ENCODE measurements at places on chromosomes 6 and 20.
A peak's percentile ranks its signal among the peaks of the same experiment; 100 is the strongest.

- DNase-seq = no peak
Measured at GRCh38 chr6:7727946-7728854, 2.3 kb downstream of the BMP6 start.

- no peak for DNase-seq
Measured at GRCh38 chr6:165641672-165642156, 21.3 kb downstream of the PDE10A start.

GRCh38 chr6:79152269-79152737, 74.2 kb upstream of the PHIP start:
- DNase-seq = no peak

DNA sequence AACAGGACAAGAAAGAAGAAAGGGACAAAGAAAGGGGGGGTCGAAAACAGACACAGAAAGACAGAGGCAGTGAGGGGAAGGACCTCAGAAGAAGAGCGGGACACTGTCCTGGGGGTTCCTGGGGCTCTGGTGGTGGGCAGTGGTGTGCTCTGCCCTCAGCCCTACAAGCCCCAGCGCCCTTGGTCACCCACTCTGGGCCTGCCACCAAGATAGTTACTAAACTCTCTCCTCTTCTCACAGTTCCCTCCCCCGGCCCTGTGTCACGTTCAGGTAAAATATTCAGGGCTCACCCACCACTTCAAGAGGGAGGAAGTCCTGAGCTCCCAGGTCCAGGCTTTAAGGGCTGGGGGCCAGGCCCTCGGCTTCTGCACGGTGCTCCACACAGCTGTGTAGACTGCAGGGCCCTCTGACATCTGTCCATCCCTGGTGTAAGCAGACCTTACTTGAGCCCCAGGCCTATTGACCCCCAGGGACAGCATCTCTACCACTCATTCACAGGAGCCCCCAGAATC, 87.4 kb downstream of the MRPL14 start:
- no peak for DNase-seq

DNA sequence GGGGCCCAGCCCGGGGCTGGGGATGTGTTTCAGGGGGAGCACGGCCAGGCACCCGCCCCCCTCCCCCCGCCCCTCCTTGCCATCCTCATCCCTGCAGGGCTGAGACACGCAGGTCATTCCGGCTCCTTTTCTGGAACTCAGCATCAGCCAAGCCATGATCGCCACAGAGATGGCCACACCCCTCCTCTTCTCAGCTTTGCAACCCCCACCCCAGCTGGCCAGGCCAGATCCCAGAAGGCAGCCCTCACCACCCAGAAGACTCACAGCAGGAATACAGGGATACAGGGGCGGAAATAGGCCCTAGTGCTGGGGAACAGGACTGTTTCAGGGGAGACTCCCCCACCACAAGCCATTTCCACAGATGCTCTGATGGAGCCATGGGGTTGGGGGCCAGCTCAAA, 33.5 kb downstream of the YTHDF1 start:
- DNase-seq = no peak

DNA sequence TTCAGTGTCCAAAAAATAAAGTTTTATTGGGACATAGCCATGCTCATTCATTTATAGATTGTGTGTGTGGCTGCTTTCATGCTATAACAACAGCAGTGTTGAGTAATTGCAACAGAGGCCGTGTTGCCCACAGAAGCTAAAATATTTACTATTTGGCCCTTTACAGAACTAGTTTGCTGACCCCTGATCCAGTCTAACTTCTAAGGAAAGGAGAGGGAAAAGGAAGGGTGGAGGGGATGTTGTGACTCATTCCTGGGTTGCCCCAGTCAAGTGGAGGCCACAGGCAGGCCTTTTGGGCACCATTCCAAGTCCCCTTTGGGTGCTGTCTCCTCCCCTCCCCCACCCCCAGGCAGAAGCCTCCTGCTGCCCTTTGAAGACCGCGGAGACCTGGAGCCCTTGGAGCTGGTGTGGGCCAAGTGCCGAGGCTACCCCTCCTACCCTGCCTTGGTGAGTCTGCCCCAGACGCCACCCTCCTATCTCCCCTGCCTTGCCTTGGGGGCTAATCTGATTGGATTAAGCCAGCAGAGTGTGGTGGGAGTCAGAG, 28.4 kb downstream of the BRPF3 start:
- DNase-seq = no peak

DNA sequence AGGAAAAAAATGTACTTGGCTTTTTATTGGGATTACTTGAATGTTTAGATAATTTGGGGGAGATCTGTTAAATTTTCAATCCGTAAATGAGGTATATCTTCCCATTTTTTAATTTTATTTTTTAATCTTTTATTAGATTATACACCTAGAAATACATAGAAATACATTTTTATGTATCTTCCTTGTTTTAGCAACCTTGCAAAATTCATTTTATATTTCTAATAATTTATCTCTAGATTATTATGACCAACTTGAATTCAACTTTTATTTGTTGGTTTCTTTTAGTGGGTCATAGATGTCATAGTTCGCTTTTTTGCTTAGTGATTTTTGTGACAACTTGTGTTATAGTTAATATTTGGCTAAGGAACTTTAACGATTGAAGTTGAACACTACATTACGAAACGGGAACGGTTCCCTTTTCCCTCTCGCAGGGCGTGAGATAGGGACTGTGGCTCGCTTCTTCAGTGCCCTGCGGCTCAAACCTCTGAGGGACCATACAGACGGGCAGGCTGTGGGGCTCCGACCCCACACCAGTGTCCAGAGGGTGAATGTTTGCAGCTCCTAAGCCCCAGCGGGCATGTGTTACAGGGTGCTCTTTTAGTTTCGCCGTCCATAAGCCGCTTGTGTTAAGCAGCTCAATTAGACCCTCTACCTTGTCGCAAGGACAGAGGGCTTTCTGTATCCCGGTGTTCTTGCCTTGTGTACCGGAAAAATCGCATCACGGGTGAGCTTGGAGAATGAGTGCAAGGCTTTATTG, 53.8 kb downstream of the PRND start:
- DNase-seq = no peak

DNA sequence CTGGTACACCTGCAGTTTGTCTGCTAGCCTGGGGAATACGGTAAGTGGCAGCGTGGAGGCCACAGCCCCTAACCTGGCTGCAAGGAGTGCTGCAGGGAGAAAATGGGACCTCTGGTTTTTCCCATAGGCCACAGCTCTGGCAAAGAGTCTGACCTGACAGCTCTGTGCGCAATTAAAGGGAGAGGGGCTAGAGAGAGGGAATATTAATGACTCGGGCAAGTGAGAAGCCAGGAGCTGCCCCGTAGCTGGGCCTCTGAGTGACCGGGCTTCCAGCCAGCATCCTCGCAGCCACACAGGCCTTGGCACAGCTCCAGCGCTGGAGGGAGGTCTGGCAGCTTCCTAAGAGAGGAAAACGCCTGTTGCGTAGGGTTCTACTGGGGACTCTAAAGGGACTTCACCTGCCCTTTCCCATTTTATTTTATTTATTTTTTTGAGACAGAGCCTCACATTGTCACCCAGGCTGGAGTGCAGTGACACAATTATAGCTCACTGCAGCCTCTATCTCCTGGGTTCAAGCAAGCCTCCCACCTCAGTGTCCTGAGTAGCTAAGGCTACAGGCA, 18.2 kb upstream of the OCSTAMP start:
- peak; percentile 60 for DNase-seq

DNA sequence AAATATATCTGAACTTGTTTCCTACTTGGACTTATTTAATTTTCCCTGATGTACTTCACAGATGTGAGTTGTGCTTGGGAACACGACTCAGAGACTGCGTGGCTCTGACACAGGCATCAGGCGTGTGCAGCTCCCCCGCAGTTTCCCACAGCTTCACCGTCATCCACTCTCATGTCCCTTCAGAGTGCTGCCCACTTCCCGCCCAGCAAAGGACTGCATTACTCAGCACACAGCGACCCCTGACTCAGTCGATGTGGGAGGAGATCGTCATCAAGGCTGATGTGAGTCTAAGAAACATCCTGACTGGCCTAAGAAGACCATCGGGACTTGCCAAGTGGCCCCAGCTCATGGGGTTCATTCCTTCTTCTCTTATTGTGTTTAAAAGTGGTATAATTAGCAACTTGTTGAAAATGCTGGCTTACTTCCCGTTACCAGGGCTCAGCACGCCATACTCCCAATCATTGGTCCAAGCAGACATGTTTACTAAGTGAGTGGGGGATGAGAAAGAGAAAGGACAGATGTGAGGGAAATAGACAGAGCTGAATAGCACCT, 539.4 kb upstream of the JARID2 start:
- DNase-seq = no peak

DNA sequence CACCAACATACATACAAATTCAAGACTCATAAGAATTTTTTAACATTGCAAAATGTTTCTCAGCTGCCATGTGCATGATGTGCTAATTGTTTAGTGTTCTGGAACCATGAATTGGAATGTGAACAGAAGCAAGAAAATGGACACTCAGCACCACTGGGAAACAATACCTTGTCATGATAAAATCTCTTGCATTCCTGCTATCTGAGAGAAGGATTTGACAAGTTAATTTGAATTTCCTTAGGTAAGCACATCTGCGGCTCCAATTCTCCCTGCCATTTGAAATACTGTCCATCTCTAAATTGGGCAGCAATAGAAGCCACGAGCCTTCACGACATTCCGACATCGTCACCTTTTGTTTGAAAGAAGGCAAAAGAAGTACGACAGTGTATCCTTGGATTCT, 1104.6 kb upstream of the MAP3K7 start:
- DNase-seq = no peak

- DNase-seq = no peak
Measured at GRCh38 chr6:139296927-139297326, 5.1 kb upstream of the TXLNB start.

DNA sequence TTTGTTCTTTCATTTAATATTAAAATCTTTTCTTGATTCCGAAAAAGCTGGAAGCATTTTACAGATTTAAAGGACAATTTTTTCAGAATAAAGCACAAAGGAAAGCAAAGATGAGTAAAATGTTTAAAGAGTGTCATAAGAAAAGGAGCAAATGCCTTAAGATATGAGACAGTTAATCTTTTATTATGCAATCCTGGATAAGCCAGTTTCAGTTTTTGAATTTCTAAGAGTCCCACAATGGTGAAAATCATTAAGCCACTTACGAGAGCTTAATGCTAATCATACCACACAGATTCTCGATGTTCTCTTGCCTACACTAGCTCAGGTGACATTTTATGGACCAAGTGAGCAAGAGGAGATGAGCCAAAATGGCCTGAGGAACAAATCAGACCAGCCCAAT, 103.7 kb upstream of the RNF217 start:
- DNase-seq = no peak

DNA sequence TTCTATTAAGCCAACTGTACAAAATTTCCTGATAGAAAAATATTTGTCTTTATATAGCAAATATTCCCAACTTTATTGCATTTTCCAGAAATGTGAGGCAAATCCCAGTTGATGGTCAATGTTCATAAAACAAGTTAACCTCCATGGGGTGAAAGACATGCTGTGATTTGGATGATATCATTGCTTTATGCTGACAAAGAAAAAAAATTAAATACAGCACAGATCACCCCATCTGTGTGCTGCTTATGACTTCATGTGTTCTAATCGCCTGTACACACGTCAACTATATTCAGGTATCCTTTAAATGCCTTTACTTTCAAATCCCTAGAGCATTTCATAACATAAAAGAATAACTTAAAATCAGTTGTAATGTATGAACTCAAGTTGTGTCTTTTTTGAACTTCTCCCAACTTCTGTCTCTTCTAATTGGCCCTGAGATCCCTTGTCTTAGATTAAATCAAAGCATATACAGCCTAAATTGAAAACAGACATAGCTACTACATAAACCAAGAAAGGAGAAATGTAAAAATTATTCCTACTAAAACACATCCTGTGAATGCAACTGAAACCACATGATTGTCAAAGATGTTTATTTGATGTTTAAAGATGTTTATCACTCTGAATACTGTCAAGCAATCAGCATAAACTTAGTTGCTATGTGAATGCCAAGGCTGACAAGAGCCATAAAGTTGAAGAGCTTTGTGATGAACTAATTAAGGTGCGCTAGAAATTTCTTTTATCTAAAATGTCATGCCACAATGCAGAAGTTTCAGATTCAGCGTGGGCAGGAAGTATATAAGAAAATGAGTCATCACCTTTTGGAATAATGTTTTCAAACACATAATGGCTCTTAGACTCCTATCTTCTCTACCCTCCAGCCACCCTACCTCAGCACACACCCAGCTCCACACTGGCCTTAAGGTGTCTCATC, 68.7 kb downstream of the FILIP1 start:
- DNase-seq = no peak

DNA sequence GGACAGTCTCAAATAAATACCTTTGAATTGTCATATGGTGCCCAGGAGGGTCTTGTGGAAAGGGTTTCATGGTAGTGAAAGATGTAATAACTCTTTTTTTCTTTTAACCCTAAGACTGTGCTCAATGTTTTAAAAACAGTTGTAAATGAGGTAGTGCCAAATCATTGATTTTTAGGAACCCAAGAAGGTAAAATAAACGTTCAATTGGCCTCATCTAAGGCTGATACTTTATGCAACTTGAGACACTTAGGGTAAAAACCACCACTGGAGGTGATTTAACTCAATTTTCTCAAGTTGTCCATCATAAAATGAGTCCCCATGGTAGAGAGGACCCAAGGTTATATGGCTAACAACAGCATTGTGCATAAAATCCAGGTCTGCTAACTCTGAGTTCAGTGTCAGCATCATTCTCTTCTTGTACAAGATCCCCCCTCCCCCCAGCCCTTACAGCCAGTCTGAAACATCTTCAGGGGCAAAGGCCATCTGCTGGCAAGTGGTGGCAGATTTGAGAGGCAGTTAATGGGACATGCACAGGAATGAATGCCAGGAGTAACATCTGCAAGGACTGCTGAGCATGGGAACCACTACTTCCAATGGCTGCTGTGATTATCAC, 244.4 kb downstream of the GMPR start:
- no peak for DNase-seq

DNA sequence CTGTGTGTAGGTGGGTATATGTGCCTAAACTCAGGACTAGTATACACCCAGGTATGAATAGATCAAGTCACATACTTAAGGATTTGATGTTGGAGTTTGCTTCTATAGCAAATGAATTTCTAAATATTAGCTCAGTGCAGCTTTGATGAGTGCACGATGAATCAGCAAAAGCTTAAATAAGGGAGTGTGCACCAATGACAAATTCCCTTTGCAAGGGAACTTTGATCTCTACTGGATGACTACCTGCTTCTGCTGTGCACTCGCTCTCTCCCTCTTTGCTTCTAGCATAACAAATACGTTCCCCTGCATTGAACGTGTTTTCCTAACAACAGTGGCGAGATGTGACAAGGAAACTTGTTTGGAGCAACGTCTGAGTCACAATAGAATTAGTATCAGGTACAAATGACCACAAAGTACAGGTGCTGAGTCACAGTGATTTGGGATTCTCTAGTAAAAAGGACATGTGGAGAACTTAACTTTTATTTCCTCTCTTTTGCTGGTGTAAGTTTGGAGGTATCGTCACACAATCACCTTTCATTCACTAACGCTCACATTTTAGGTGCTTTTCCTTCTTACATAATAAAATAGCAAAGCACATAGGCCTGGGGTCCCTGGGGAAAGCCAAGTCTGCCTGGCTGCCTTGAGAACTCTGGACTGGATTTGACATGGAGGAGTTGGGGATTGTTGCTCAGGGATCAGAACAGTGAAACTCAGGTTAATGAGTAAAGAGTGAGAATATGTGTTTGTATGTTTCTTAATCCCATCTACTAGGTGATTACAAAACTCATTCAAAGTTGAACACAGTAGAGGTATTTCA, 49.7 kb downstream of the KLHL31 start:
- DNase-seq = no peak

Measured in lower leg skin (tissue), 4 donors.